ENCODE measurements at places on chromosomes 1 and 21. TPM values are rescaled to one million over a fixed set of nuclear protein-coding genes. Genes with fewer than 3 reads are reported as not detected.

Gene SEMA6C
- total RNA-seq = 2.7 TPM

DNA sequence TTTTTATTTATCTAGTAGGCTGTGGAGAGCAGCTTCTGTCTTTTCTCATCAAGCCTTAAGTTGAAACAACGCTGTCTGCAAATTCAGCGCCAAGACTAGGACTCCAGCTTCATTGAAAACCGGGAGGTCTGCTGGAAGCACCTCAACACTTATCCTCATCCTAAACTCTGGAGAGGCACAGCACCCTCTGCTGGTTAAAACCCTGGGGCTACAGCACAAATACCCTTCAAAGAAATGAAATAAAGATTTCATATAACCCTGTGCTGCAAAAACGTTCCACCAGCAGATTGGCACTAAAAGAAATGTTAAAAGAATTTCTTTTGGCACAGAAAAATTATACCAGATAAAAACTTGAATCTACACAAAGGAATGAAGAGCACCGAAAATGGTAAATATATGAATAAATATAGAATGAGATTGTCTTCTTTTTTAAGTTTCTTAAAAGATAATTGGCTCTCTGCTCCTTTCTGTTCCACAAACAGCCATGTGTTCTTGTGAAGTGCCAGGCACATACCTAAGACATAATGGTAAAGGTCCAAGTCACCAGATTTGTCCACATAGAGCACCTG is 227.7 kb upstream of the SAMSN1 start:
- H3K27ac ChIP-seq = no peak overlapping the region
- no peaks in the 10 kb centered on the region for H3K27me3 ChIP-seq
- H3K36me3 ChIP-seq = no peaks in the 10 kb centered on the region
- no peak overlapping the region for H3K4me3 ChIP-seq
- no peaks in the 10 kb centered on the region for H3K4me1 ChIP-seq

DNA sequence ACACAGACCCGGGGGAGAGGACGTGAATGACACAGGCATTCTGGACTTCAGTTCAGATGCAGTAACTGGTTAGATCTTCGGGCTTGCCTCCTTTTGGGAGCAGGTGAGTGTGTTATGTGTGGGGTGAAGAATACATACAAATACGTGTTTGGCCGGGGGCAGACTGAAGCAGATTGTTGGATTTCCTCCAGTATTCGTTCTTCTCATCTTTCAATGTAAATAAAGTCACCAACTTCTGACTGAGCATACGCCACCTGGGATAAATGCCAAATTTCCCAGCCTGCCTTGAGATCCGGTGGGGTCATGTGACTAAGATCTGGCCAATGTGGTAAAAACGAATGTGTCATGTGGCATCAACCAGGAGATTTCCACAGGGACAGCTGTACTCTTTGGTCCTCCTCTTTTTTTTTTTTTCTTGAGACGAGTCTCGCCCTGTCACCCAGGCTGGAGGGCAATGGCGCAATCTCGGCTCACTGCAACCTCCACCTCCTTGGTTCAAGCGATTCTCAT is 189.8 kb downstream of the RGS7 start:
- no peak for DNase-seq
- H3K4me3 ChIP-seq = no peak overlapping the region
- no peaks in the 10 kb centered on the region for H3K36me3 ChIP-seq
- H3K4me1 ChIP-seq = no peaks in the 10 kb centered on the region
- no peak overlapping the region for H3K27ac ChIP-seq

DNA sequence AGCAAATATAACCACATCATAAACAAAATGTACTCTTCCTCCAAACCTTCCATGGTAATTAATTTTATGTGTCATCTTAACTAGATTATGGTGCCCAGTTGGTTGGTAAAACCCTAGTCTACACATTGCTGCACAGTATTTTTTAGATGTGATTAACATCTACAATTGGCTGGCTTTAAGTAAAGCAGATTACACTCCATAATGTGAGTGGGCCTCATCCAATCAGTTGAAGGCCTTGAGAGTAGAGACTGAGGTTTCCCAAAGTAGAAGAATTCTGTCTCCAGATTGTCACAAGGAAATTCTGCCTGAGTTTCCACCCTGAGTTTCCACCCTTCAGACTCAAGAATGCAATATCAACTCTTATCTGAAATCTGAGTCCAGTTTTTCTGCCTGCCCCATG is 128.4 kb upstream of the USP25 start:
- DNase-seq = no peak
- no peaks in the 10 kb centered on the region for H3K4me1 ChIP-seq
- no peaks in the 10 kb centered on the region for H3K27me3 ChIP-seq
- H3K27ac ChIP-seq = no peak overlapping the region
- H3K36me3 ChIP-seq = no peaks in the 10 kb centered on the region

Gene ELAPOR1
- 7.0 TPM for total RNA-seq

GRCh38 chr1:26287811-26288210 is 7.9 kb downstream of the SH3BGRL3 start:
- H3K36me3 ChIP-seq = no peaks in the 10 kb centered on the region
- no peak overlapping the region for H3K27ac ChIP-seq
- H3K4me1 ChIP-seq = peaks cover 41% of the 10 kb centered on the region
- DNase-seq = no peak
- no peaks in the 10 kb centered on the region for H3K27me3 ChIP-seq
- H3K4me3 ChIP-seq = no peak overlapping the region

Measured in thyroid gland (tissue), 4 donors.